MCF 10A (cell line): ENCODE measurements at places on chromosomes 13 and 19. TPM values are rescaled to one million over a fixed set of nuclear protein-coding genes. Genes with fewer than 3 reads are reported as not detected.

DNA sequence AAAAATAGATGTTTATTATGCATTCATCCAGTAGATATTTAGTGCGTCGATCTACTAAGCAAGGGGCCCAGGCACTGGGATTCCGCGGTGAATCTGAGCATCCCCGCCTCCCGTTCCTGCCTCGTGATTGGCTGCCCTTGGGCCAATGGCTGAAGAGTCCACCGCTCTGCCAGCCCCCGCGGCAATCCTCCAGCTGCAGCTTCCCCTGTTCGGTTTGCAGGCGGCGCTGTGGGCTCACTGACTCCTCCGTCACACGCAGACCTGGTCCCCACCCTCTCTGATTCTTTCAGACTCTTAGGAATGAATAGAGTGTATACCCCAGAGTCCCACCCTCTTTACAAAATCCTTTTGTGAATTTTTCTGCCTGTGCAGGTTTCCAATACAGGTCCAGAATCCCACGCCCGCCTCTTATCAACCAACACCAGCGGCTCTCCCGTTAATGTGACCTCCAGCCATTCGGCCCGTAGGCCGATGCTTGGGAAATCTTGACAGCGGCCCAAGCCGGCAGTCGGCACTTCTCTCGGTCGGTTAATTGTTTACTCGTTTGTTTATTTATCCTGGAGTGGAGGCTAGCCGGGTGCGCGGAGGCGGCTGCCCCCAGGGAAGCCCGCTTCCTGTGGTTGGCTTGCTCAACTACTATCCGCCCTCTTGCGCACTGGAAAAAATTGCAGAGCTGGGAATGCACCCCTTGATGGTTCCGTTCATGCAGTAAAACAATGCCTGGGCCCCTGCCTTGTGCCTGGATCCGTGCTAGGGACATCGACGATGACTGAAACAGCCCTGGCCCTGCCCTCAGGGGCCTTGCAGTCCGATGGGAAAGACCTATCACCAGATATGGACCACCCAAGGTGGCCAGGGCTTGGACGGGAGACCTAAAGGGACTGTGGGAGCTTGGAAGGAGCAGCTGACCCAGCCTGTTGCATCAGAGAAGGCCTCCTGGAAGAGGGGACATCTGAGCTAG is 4.5 kb upstream of the ARHGAP35 start:
- peak; percentile 97 for DNase-seq

- no peak for DNase-seq
Measured at GRCh38 chr13:44748439-44748838, 172.3 kb upstream of the TSC22D1 start.

- DNase-seq, result peak; percentile 23
Measured at GRCh38 chr13:36329361-36329760, 16.8 kb downstream of the SPART start.

- no peak for DNase-seq
Measured at GRCh38 chr19:35077411-35078223, 36.1 kb downstream of the HPN start.

- DNase-seq, result no peak
Measured at GRCh38 chr19:3145909-3146676, 10.3 kb downstream of the GNA15 start.

GRCh38 chr13:50636007-50636704 is 207.3 kb downstream of the DLEU7 start:
- DNase-seq, result no peak

DNA sequence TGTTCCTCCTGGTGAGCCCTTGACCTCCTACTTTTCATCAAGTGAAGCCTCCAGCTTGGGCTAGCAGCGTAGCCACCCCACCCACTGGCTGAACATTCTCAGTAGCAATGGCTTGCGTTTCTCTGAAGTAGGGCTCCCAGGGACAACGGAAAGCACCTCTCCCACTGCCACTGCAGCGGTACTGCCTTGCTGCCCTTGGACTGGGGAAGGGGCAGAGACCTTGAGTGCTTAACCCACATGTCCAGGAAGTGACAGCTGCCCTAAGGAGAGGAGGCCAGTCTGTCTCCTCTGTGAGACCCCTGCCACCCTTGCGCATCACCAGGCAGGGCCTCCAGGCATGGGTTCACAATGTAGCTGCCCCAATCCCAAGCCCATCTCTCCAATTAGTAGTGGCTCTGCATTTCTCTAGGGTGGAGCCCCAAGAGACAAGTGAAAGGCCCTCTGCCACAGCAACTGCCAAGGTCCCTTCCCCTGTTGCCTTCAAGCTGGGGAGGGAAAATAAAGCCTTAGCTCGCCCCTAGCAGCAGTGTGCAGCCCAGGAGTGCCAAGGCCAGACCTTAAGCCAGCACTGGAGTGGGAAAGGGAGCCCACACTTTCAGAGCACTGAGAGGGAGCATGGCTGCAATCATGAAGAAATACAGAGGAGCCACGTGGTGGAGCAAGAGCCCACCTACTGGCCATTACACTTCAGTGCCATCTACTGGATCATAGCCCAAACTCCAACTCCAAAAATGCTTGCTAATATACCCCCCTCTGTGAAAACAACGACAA is 175.9 kb upstream of the TRPC4 start:
- DNase-seq, result peak; percentile 56

GRCh38 chr13:102038787-102039186 is 363.1 kb downstream of the FGF14 start:
- no peak for DNase-seq

The C19orf18 gene
- not detected in 2 replicates for total RNA-seq

The SPRED3 gene
- 5.6 and 9.0 TPM in 2 replicates for total RNA-seq

The MYH14 gene
- not detected in 2 replicates for total RNA-seq

The MAP2K2 gene
- total RNA-seq, result 171 and 230 TPM in 2 replicates
